Activated B cell treated with CpG ODN at 0.5 μM for 24 hours (primary cell): ENCODE measurements at places on chromosomes 16 and 17. TPM values are rescaled to one million over a fixed set of nuclear protein-coding genes. Genes with fewer than 3 reads are reported as not detected.

GRCh38 chr17:44014133-44014436 lies 678 bp downstream of the TMEM101 start:
- H3K4me3 ChIP-seq = peak overlapping the region; percentile 100
- H3K36me3 ChIP-seq = peaks cover 16% of the 10 kb centered on the region
- DNase-seq = no peak
- peak overlapping the region; percentile 91 for H3K27ac ChIP-seq

DNA sequence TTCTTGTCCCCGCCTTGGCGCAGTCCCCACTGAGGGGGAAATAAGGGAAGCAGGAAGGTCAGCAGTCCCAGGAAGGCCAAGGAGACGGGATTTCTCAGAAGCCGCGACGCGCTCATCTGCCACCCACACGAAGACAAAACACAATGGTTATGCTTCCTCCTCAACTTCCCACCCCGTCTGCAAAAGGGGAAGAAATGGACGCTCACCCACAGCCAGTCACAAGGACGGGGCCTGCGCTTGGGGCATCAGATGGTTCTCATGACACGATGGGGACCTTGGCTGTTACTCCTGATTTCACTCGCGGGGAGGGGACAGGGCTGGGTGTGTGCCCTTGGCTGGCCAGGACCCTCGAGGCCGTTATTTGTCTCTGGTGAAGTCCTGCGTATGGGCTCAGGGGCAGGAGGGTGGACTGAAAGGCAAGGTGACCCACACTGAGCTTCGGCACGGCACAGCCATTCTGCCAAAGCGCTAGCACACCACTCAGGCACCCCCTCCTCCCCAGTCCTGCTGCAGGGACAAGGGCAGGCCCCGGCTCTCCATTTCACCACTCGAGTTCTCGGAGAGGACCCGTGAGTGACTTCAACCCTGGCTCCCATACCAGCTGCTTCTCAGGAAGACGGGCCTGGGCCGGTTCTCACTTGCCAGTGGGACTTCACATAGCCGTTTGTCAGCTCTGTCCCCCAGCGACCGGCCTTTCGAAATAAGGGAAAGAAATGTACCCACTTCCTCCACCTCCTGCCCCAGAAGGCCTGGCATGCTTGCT lies 84.5 kb downstream of the ABR start:
- H3K4me1 ChIP-seq = peaks cover 17% of the 10 kb centered on the region
- no peaks in the 10 kb centered on the region for H3K27me3 ChIP-seq
- no peak overlapping the region for H3K4me3 ChIP-seq
- H3K27ac ChIP-seq = no peak overlapping the region
- DNase-seq = no peak

DNA sequence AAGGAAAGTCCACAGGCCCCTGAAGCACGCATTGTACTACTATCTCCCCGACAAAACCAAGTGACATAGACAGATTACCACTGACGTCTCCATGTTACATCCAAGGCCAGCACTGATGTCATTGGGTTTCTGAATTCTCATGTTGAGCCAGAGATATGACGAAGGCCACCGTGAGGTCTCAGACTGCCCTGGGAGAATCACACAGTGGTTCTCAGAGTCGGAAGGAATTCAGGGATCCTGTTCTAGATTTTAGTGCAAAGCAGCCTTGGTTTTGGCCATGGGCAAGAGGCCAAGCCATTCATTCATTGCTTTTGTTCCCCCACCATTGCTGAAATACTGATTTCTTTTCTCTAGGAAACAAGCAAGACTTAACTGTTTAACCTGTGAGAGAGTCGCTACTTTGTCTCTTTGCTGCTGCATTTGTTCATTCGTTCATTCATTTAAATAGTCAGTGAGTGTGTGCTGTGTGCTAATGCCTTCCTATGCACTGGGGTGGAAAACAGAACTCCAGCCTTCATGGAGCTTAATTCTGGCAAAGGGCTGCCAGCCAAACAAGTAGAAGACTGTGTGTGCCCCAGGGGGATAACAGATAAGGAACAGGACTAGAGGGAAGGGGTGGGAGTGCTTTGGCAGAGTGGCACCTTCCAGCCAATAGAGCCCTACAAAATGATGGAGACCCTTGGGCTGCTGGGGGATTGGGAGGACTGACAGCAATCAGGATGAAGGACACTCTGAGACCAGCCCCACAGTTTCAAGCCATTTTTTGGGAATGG lies 222.3 kb downstream of the MSI2 start:
- no peaks in the 10 kb centered on the region for H3K27me3 ChIP-seq
- no peak overlapping the region for H3K4me3 ChIP-seq
- peaks cover 13% of the 10 kb centered on the region for H3K36me3 ChIP-seq
- no peak for DNase-seq
- H3K4me1 ChIP-seq = peaks cover 12% of the 10 kb centered on the region

- peak overlapping the region; percentile 15 for H3K27ac ChIP-seq
- no peak overlapping the region for H3K4me3 ChIP-seq
- DNase-seq = no peak
Observed at GRCh38 chr16:68033101-68033500, 10.0 kb downstream of the DUS2 start.

DNA sequence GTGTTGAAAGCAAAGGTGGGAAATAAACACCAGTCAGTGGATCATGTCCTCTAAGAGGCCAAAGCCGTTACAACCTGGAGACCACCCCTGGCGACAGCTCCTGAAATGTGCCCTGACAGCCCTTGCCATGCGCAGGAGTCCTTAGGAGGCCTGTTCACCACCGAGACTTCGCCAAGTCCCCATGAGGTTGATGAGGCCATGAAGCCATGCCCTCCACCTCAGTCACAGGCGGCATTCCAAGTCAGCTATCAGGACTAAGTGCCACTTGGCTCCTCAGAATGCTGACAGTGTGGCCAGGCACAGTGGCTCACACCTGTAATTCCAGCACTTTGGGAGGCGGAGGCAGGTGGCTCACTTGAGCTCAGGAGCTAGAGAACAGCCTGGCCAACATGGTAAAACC lies 27.1 kb downstream of the ADAM11 start:
- no peak overlapping the region for H3K27ac ChIP-seq
- H3K4me3 ChIP-seq = no peak overlapping the region
- no peaks in the 10 kb centered on the region for H3K4me1 ChIP-seq

The HOXB4 gene
- 0.88 and 1.4 TPM in 2 replicates for total RNA-seq

The CES3 gene
- total RNA-seq = 0.29 and 0.61 TPM in 2 replicates

DNA sequence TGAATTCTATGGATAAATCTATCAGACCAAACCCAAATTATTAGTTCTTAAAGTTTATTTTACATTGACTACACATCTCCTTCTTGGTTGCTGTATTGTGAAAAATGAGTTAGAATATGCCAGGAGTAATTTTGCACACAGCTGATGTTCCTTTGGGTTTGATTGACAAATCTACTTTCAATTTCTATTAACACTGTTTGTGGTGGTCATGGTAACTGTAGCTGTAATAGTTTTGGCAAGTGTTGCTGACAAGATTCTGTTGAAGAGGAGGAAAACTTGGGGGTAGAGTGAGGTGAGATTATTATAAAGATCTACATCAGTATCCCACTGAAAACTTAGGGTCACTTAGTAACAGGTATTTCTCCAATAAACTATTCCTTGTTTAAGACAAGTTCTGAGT lies 30.3 kb downstream of the MRTFB start:
- no peaks in the 10 kb centered on the region for H3K27me3 ChIP-seq
- no peak overlapping the region for H3K27ac ChIP-seq
- H3K4me3 ChIP-seq = no peak overlapping the region
- H3K36me3 ChIP-seq = peaks cover 8% of the 10 kb centered on the region

DNA sequence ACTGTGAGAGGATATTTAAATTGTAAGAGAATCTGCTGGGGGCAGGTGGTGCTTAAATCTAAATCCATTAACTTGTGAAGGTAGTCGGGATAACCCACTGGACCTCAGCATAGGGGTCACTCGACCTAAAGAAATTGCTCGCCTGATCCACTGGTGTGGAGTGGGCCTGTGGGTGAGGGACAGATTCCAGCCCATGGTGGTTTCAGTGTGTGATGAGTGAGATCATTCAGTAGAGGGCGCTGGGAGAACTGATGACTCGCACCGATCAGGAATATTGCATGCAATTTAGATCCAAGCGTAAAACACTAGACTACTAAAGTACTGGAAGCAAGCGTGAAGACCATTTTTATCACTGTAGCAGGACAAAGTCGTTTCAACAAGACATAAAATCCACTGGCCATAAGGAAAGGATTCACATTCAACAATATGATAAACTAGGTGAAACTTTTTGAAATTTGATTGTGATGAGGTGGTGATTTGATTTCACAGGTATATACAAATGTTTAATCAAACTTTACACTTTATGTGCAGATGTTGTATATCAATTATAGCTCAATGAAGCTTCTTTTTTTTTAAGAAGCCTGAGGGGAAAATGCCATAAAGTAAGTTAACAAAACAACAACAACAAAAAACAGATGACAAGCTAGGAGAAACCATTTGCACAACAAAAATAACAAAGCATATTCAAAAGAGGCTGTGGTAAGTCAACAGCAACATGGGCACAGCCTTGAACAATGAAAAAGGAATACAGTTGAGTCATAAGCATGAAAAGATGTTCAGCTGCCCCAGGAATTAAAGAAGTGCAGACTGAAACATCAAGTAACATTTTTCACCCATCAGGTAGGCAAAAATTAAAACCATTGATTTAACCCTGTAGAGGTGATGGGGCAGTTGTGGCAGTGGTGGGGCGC lies 7.5 kb upstream of the TMEM170A start:
- no peak for DNase-seq
- no peaks in the 10 kb centered on the region for H3K27me3 ChIP-seq
- H3K4me1 ChIP-seq = no peaks in the 10 kb centered on the region

DNA sequence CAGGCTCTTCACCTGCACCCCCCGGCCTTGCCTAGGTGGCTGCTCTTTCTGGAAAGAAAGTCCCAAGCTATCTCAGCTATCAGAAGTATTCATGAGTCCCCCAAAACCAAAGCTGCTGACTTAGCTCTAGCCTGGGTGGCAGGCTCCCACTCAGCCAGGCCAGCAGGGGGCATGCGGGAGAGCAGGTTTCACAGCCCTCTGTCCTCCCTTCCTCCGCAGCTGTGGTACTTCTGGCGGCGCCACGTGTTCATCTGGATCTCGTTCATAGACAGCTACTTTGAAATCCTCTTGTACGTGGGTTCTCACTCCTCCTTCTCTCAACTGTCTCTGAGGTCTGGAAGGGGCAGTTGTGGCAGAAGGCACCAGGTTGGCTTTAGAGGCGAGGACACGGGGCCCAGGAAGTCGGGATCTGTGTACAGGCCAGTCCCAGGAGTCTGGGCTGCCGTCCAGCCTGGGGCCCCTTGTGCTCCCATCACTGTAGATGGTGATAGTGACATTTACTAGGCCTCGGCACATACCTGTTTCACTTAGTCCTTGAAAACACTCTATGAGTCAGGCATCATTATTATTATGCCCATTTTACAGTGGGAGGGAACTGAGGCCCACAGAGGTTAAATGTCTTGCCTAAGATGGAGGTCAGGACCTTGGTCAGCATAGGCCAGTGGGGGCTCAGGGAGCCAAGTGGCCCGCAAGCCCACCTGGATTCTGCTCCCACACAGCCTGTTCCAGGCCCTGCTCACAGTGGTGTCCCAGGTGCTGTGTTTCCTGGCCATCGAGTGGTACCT lies 12.9 kb downstream of the TRPV2 start:
- DNase-seq = no peak
- H3K27me3 ChIP-seq = no peaks in the 10 kb centered on the region
- H3K27ac ChIP-seq = peak overlapping the region; percentile 30

The VASN gene
- total RNA-seq = 0.11 and 0.15 TPM in 2 replicates

GRCh38 chr16:28069971-28070794 lies 6.7 kb upstream of the GSG1L start:
- peaks cover 16% of the 10 kb centered on the region for H3K27me3 ChIP-seq
- no peaks in the 10 kb centered on the region for H3K36me3 ChIP-seq
- no peak for DNase-seq
- no peak overlapping the region for H3K27ac ChIP-seq
- no peak overlapping the region for H3K4me3 ChIP-seq

DNA sequence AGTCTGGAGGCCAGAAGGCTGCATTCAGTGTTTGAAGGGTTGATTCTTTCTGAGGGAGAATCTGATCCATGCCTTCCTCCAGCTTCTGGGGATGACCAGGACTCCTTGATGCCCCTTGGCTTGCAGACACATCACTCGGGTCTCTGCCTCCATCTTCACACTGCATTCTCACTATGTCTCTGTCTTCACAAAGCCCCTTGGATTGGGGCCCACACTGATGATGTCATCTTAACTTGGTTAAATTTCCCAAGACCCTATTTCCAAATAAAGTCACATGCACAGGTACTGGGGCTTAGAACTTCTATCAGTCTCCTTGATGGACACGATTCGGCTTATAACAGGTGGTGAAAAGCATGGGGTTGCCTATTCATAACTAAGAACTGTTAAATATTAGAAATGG lies 112.1 kb upstream of the MYOCD start:
- no peaks in the 10 kb centered on the region for H3K4me1 ChIP-seq
- no peaks in the 10 kb centered on the region for H3K36me3 ChIP-seq
- H3K27ac ChIP-seq = no peak overlapping the region
- H3K27me3 ChIP-seq = no peaks in the 10 kb centered on the region

DNA sequence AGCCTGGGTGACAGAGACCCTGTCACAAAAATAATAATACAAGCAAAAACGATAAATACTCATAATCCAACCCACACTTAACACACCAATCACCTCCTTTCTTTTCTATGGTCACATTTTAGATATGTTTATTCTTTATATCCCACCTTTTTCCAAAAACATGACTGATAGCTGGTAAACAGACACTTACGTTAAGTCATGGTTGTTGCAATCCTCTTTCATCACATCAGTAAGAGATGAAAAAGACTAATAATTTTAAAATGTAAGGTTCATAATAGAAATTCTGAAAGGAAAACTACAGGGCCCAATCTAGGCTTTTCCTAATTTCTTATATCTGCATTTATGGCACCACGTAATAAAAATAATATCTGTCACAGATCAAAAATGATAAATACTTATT lies 10.2 kb downstream of the SMURF2 start:
- no peak for DNase-seq
- no peak overlapping the region for H3K4me3 ChIP-seq
- peaks cover 16% of the 10 kb centered on the region for H3K36me3 ChIP-seq
- H3K4me1 ChIP-seq = peaks cover 10% of the 10 kb centered on the region
- no peaks in the 10 kb centered on the region for H3K27me3 ChIP-seq
- H3K27ac ChIP-seq = no peak overlapping the region

The HBA2 gene
- 90.7 and 104 TPM in 2 replicates for total RNA-seq

GRCh38 chr17:45098869-45099616 lies 33.3 kb downstream of the PLCD3 start:
- H3K4me3 ChIP-seq = no peak overlapping the region
- no peak overlapping the region for H3K27ac ChIP-seq
- H3K36me3 ChIP-seq = peaks cover 79% of the 10 kb centered on the region
- no peaks in the 10 kb centered on the region for H3K27me3 ChIP-seq
- peaks cover 8% of the 10 kb centered on the region for H3K4me1 ChIP-seq

The EPN3 gene
- total RNA-seq = not detected in 2 replicates

The COIL gene
- total RNA-seq = 21.6 and 21.9 TPM in 2 replicates

GRCh38 chr17:27360507-27360906 lies 66.6 kb downstream of the WSB1 start:
- H3K4me3 ChIP-seq = no peak overlapping the region
- no peaks in the 10 kb centered on the region for H3K36me3 ChIP-seq
- DNase-seq = no peak
- no peaks in the 10 kb centered on the region for H3K27me3 ChIP-seq
- no peak overlapping the region for H3K27ac ChIP-seq

GRCh38 chr16:57282510-57283213 lies 1.8 kb downstream of the PLLP start:
- H3K36me3 ChIP-seq = no peaks in the 10 kb centered on the region
- H3K4me3 ChIP-seq = no peak overlapping the region
- H3K4me1 ChIP-seq = peaks cover 8% of the 10 kb centered on the region
- no peak for DNase-seq
